Neuronal stem cell (in vitro differentiated cells): ENCODE measurements at places on chromosomes 7 and 10.

GRCh38 chr10:5252177-5253037 is 55.8 kb downstream of the AKR1C4 start:
- no peak for DNase-seq

- no peak for DNase-seq
These were observed 21.4 kb downstream of the HKDC1 start for GRCh38 chr10:69241575-69241974.

DNA sequence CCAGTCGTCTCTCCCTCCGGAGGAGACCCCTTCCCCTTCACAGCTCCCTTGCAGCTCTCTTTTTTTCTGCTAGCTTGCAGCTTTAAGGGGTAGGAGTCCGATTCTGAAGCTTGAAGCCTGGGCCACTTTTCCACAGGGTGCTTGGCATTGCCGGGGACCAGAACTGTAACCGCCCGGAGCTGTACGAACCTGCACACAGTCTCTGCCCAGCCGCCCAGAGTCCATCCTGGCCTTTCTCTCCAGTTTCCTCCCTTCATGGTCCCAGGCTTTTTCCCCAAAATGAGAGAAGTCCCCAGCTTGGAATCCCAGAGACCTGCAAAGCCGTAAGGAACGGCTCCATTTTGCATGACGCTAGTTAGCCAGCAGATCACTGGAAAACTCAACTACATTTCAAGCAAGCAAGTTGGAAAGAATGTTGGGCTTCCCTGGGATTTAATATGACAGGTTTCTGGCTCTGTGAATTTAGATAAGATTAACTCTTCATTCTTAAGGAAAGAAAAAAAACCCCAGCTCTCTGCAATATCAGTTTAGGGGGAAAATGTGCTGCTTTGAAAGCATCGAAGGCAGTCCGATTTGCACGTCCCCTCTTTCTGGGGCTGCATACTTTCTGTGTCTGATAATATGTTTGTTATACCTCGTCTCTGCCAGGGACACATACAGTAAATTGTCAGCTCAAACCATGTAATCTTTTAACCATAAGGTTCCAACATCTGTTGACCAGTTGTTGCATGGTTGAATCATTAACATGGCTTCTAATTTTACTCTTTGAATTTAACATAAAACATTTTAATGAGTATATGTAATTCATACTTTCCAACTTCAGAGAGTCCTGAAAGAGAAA is 190.0 kb upstream of the LYZL2 start:
- no peak for DNase-seq

DNA sequence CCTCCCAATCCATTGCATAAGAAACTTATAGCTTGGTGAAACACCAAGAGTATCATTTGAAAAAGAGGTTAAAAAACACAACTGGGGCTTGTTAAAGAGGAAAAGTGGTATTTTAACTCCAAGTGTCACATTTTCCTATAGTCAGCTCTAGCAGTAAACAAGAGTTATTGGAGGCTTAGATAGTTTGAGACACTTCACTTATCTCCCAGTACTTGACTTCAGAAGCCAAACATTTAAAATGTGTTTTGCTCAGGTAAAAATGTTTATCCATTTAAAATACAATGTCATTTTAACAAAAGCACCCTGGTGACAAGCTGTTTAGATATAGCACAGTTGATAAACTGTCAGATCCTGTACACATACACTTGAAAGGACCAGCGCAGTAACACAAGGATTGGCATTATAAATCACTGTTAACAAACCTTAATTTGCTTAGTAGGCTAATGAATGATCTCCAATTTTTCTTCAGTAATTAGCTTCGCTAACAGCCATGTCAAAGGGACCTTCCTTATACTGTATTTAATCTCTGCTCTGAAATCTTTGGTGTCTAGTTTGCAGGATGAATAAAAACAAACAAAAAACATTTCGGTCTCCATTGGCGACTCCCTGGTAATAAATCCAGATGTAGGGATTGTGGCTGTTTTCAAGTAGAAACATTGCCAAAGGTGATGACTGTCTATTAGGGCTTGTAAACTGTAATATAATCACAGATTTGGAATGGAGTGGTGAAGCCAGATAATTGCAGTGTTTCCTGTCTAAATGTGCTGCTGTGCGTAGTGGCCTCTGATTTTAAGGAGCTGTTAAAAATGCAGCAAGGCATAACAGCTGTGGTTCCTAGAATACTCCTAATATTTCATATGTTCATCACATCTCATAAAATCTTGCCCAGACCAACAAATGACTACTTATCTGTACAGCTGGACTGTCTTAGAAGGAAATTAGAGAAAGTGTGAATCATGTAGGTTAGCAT is 545.1 kb downstream of the AUTS2 start:
- no peak for DNase-seq

GRCh38 chr10:62545160-62546066 is 171.2 kb downstream of the ZNF365 start:
- DNase-seq, result no peak

GRCh38 chr10:1739751-1740150 is 2.4 kb upstream of the ADARB2 start:
- DNase-seq, result no peak

- DNase-seq, result peak; percentile 70
These were observed 104.6 kb upstream of the PPIF start for GRCh38 chr10:79242620-79243152.

DNA sequence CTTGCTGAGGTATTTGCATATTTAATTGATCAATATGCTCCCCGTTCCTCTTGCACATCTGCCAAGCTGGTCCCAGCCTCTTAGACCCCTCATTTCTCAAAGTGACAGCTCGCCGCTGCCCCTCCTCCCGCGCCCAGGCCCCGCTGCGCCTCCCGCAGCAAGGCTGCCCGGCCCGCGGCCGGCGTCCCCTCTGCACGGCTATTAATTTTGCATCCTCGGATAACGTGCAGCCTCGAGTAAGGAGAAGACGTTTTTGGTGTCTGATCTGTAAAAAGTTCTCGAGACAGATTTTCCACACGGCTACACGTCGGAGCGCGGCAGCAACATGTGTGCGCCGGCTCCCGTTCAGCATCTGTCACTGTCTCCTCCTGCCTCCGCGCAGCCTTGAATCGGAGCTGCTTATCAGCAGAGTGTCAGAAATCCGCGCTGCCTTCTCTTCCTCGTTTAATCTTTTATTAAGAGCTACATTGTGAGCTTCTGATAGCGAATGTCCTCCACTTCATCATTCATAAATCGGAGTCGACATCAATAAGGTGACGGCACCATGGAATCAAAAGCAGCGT is 65.3 kb downstream of the EBF3 start:
- no peak for DNase-seq

- DNase-seq, result no peak
These were observed 166.5 kb downstream of the COL28A1 start for GRCh38 chr7:7369134-7369533.

DNA sequence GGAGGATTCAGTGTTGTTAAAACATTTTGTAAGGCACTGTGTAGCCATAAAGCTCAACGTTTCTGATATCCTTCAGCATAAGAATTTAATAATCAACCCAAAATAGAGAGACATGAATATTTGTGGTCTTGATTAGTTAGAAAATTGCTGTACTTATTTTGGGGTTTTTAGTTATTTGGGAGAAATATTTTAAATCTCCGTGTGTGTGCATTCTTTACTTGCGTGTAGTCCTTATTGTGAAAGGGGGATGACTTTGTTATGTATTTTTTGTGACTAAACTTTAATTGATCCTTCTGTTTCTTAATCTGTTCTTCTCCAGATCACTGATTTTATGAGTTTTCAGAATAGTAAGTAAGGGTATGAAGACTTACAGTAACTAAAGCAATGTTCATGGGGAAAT is 81.2 kb downstream of the ZNRF2 start:
- DNase-seq, result no peak

- DNase-seq, result no peak
These were observed 35.6 kb upstream of the ATP6V0A4 start for GRCh38 chr7:138833596-138833995.

- DNase-seq, result no peak
These were observed 190.9 kb upstream of the CXCL12 start for GRCh38 chr10:44575601-44576380.

DNA sequence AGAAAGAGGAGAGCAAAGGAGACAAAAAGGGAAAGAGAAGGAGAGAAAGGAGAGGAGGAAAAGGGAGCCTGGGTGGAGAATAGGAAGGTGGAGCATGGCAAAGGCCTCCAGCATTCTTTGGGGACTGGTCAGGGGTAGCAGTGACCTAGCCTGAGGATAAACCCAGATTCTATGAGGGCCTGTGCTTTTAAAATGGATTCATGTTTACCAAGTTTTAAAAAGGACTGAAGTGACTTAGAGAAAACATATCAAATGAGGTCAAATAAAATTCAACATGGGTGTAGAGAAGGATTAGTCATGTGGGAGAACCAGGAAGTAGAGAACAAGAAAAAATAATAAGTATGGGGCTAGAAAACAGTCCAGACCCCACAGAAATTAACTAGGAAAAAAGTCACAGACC is 20.7 kb downstream of the CREB3L2 start:
- DNase-seq, result no peak

DNA sequence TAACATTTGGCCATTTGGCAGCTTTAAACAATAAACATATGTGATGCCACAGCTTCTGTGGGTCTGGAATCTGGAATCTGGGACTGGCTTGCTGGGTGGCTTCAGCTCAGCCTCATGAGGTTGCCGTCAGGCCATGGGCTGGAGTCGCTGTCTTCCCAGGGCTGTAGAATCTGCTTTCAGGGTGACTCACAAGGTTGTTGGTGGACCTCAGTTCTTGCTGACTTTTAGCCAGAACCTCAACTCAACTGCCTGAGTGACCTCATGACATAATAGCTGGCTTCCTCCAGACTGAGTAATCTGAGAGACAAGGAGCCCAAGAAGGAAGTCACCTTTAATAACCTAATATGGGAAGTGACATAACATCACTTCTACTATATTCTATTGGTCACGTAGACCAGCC is 44.6 kb upstream of the TSPAN13 start:
- DNase-seq, result no peak

GRCh38 chr10:32360884-32361283 is 13.9 kb upstream of the EPC1 start:
- no peak for DNase-seq

GRCh38 chr7:148883266-148884048 is 634 bp downstream of the EZH2 start:
- peak; percentile 44 for DNase-seq

DNA sequence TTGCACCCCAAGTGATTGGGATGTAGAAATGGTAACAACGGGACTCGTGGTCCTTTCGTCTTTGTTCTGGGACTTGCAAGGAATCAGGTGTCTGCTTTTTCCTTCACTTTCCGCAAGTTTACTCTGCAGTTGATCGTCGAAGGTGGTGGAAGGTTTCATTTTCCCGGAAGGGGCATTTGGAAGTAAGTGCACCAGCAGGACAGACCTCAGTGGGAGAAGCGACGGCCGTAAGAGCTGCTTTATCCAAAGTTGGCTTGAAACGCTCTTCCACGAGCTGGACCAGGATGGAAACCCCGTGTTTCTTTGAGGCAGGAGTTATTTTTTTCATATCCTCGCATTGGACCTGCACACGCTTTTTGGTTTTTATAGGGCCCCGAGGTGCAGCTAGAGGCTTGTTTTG is 1.2 kb downstream of the BRI3 start:
- no peak for DNase-seq

GRCh38 chr10:95655571-95656290 is 780 bp downstream of the ALDH18A1 start:
- peak; percentile 20 for DNase-seq

DNA sequence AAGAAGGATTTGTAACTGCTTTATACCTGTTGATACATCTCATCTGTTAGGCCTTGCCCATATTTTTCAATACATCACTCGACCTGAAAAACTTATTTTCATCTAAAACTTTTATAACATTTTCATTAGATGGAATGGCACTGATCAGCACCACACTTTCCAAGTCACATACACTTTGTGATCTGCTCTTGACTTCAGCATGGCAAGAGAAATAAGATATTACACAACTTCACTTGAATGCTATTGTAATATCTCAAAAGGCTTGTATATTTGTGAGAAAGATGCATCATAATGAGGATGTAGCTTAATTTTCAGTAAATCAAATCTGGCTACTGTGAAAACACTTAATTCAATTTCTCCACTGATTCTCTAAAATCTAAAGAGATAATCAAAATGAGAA is 126.2 kb downstream of the MICU1 start:
- DNase-seq, result no peak

DNA sequence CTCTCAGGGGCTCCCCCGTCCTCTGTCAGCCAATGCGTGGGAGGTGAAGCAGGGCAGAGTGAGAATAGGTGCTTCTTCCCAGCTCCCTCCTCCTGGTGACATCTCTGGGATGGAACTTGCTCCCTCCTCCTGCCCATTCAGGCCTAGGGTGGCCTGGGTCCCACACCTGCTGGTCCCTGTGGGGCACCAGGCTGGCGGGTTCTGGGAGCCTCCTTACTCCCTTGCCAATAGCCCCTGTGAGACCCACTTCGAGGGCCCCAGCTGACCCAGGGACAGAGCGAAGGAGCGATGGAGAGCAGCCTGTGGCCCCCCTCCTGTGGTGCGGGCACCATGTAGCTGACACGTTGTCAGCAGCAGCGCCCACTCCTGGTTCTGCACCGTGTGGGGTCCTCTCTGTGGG is 512.6 kb downstream of the GLRX3 start:
- DNase-seq, result no peak

DNA sequence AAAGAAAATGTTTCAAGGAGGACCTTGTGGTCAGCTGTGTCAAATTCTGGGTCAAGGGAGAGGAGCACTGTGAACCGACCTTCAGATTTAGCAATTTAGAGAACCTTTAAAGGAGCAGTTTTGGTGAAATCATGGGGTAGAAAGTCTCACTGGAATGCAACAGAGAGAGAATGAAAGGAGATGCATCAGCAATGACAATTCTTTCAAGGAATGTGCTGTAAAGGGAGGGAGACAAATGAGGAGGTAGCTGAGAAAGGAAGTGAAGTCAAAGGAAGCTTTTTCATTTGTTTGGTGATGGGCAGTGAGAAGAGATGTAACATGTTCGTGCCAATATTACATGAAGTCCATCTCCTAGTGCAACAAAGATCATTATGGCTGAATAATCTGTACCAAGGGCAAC is 166.0 kb downstream of the TSPAN12 start:
- no peak for DNase-seq

DNA sequence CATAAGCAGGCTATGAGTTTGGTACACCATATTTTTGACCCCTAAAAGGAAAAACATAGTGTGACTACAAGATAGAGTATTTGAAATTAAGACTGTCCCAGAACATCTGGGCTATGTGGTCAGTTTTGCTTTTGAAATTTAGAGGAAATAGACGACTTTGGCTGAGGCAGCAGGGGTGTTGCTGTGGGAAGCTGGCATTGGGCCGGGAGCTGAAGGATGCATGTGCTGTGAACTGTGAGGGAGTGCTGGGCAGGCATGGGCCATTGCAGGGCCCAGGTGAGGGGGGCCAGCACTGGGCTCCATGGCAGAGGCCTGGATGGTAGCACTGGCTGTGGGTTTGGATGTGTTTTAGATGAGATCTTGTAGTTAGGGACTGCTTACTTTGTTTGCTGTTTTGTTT is 168.3 kb downstream of the BMPER start:
- DNase-seq, result no peak

GRCh38 chr7:133484086-133484485 is 231.2 kb downstream of the EXOC4 start:
- no peak for DNase-seq

GRCh38 chr7:97506728-97507127 is 225.2 kb upstream of the TAC1 start:
- DNase-seq, result no peak
